ENCODE measurements at places on chromosomes 13 and 19.

GRCh38 chr13:97914540-97914939, 38.9 kb upstream of the IPO5 start:
- no peak for DNase-seq

GRCh38 chr19:55640043-55640576, 692 bp upstream of the ZNF580 start:
- DNase-seq, result peak; percentile 59

DNA sequence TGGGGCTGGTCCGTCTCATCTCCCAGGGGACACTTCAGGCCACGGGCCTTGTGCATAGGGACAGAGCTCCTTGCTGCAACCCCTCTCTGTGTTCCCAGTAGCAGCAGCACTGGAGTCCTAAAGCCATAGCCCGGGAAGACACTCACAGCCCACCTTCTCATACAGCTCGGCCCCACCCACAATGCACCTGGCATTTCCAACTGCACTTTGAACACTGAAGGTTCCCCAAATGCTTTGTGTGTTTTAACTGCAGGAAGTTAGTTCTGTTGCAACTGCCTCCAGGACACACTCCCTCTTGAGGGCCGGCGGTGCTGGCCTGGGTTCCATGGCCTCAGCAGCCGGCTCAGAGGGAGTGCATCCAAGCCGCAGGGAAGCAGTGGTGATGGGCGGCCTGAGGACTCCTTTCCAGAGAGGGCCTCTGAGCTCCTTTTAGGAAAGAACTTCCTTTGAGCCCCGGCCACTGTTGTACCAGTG, 22.7 kb upstream of the TMEM255B start:
- DNase-seq, result no peak

- peak; percentile 38 for DNase-seq
Observed at GRCh38 chr19:34662919-34663318, 14.0 kb downstream of the SCGB2B2 start.

DNA sequence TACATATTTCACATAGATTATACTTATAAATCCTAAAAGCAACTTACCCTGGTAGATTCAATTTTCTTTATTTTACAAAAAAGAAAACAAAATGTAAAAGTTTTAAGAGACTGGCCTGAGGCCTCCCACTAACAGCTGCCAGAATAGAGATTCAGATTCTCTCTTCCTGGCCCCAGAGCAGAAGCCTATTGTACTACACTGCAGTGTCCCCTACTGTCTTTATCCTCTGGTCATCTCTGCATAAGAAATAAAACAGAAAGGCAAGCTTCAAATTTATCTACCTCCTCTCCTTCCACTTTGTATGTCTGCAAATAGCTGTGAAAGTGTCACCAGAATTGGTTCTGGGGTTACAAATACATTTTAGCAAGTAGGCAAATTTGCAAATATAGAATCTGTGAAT, 1004.1 kb upstream of the PCDH9 start:
- no peak for DNase-seq

- DNase-seq, result peak; percentile 41
Observed at GRCh38 chr13:41075034-41075433, 13.7 kb downstream of the WBP4 start.

DNA sequence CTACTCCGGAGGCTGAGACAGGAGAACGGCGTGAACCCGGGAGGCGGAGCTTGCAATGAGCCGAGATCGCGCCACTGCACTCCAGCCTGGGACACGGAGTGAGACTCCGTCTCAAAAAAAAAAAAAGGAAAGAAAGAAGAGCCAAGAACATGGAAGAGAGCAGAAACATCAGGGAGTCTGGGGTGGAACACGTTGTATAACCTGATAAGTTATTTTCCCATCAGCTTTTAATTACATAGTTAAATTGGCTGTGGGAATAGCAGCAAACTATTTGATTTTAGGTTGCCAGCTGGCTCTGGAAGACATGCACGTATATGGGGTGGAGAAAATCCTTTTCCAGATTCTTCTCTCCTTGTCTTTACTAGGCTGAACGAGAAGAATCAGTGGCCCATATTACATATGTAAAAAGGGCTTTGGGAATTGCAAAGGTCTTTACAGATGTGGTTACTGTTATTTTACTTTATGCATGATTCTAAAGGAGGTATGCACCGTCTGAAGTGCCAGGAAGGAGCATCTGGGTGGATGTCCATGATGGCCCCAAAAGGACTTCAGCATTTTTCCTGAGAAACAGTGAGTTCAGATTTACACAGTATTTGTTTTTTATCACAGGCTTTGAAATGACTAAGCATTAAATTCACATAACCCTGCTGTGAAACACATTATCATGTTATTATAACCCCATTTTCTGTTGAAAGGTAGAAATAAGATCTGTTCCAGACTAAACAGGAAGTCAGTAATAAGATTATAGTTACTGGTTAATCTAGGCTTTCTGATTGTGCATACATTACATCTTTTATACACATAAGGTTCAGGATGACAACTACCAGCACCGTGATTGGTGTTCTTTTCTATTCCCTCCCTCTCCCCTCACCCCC, 4.6 kb upstream of the NAA16 start:
- no peak for DNase-seq

- DNase-seq, result no peak
Observed at GRCh38 chr13:41028051-41028450, 8.9 kb upstream of the ELF1 start.

DNA sequence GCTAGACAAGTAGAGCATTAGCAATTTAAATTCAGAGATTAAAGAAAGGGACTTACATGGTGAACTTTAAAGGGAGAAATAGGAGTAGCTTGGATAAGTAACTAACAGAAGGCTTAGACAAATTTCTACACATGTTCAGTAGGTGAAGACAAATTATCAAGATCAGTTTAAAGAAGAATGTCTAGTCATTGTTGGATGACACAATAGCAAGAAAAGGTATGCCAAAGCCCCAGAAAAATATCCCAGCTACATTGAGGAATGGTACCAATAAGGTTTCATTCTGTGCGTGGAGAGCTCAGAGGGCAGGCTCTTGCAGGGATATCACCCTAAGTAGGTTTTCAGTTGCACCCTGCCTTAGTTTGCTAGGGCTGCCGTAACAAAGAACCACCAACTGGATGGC, 3.5 kb upstream of the STK24 start:
- DNase-seq, result no peak

DNA sequence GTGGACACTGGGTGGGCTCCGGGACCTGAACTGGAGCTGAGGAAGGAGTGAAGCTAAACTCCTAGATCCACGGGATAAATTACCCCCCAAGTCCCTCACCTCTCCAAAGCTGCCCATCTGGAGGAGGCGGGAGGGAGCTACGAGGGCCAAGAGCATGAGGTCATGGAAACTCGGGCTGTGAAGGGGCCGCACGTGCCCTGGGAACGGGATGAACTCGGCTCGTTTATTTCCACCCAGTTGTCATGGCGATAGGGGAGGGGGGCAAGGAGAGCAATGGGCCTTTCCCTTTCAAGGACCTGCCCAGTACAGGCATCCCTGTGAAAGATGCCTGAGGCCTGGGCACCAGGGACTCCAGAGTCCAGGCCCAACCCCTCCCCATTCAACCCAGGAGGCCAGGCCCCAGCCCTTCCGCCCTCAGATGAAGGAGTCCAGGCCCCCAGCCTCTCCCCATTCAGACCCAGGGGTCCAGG, 3.8 kb downstream of the PPP1R12C start:
- no peak for DNase-seq

DNA sequence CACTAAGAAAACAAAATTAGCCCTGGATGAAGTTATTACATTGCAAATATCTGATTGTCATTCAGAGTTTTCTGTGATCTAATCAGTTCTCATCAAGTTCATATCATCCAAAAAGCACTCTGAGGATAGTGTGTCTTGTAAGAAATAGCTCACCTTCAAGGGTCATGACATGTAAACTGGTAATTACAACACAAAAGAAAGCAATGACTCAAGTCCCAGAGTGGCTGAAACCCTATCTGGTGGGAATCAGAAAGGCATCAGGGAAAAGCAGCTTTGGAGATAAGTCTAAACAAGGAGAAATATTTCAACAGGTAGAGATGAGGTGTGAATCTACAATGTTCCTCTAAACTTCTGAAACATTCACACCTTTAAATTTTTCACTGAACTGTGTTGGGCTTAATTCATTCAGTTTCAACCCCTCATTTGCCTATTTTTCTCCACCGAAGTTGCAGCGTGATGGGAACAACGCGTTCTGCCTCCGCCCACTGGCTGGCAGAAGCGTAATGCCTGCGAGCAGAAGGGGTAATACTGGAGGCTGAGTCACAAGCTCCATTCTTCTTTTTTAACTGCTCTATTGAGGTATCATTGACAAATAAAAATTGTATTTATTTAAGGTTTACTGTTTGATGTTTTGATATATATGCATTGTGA, 155.2 kb upstream of the IPO5 start:
- no peak for DNase-seq

DNA sequence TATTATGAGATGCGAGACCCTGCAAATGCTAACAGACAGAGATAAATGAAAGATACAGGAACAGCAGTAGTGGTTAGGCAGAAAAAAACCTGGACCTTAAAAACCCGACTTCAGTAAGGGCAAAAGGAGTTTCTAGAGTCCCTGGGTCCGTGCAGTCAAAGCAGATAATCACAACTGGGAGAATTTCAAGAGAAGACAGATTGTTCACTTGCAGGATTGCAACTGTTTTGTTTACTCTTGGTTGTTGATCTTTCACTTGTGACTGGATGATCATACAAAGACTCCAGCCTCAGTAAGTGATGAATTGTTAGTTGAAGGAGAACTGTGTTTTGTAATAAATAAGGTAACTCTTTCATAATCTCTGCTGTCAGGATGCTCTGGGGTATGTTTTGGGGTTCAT, 135.1 kb downstream of the GPC6 start:
- DNase-seq, result no peak

DNA sequence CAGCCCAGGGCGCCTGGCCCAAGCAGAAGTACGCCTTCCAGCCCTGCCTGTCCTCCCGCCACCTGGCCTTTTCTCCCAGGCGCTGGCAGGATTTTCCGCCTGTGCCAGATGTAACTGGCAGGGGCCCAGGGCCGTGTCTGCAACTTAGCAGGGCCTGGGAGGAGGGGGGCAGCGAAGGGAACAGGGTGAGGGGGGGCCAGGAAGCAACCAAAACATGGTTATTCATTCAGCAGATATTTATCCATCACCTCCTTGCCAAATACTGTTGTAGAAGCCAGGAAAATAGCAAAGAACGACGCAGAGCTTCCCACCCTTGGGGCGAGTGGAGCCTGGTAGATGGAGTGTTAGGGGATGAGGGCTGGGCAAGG, 5.6 kb downstream of the TLE6 start:
- peak; percentile 30 for DNase-seq

DNA sequence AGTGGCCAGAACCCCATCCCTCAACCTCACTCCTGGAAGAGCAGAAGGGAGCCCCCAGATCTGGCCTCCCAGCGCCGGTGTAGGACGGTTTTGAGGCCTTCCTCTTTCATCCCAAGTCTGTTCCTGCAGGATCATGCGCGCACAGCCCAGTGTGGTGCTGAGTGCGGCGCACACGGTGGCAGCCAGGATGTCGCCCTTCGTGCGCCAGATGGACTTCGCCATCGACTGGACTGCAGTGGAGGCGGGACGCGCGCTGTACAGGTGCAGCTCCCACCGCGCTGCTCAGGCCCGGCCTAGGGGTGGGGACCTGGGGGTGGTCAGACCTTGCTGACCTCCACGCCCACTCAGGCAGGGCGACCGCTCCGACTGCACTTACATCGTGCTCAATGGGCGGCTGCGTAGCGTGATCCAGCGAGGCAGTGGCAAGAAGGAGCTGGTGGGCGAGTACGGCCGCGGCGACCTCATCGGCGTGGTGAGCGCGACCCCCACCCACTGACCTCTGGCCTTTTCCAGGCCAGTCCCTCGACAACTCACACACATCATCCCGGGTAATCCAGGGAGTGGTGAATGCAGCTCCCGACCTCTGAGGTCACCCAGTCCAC, 14.8 kb downstream of the PNPLA6 start:
- no peak for DNase-seq

GRCh38 chr19:36409841-36410240, 8.6 kb downstream of the ZFP82 start:
- DNase-seq, result no peak

GRCh38 chr19:16118489-16119033, 6.9 kb downstream of the RAB8A start:
- DNase-seq, result peak; percentile 88

GRCh38 chr13:48615049-48615448, 38.7 kb upstream of the CYSLTR2 start:
- no peak for DNase-seq

DNA sequence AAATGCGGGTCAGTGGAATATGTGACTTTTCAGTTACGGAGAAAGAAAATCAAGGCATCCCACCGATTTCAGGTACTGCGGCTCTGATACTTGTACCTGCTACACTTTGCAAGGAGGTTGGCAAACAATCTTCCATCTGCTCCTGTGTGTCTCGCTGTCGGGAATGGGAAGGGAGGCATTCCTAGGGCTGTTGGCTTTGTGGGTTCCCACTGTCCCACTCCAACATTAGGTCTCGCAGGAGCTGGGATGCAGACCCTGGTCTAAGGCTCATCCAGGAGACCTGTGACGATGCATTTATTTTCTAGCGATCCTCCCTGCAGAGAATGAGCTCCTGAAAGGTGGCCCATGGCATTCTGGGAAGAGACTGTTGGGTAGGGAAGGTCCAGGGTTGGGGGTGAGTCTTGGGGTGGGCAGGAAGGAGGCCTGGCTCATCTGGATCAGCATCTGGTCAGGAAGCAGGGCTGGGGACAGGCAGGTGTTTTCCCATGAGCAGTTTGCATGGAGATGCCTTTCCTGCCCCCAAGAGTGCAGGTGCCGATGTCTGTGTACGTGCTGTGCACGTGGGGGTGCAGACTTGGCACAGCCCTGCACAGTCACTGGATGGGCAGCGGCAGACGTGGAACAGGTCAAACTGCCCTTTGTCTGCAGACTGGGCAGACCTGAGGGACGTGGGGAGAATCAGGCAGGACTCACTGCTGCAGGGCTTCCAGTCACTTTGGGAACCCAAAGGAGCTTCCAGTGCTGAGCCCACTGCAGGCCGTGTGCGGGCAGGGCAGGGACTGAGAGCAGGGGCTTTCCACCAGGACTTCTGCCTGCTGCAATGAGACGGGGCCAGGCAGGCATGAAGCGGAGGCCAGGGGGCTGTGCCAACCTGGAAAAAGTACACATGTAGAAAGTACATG, 152.4 kb downstream of the TEX29 start:
- DNase-seq, result no peak

DNA sequence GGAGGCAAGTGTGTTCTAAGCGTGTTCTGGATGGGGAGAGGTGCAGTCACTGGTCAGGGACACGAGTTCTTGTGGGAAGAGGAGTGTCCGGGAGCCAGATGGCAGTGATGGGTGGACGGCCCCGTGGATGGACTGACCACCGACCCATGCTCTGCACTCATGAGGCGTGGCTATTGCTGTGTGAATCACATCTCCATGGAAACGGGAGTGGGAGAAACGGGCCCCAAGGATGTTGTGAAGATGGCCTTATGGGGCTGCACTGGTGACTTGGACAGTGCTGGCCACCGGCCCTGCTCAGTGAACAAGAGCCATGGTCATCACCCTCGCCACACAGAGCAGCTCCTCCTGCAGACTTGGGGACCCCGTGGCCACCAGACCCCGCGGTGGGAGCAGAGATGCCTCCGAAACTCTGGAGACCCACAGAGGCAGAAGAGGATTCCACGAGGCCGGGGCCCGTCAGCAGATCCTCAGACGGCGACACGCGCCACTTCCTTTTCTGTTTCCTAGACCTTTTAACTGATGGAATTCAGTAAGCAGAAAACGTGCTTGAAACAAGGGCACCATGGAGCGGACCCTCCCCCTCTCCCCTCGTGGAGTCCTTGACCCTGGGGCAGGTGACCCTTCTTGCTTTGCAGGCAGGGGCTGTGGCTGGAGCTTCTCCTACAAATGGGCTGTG, 47.5 kb downstream of the GAS6 start:
- no peak for DNase-seq

- DNase-seq, result no peak
Observed at GRCh38 chr13:43272851-43273250, 249.5 kb downstream of the DNAJC15 start.

- DNase-seq, result no peak
Observed at GRCh38 chr19:14774373-14774772, 4.0 kb downstream of the ADGRE2 start.
